ENCODE measurements at places on chromosomes 1 and 21.
A peak's percentile ranks its signal among the peaks of the same experiment; 100 is the strongest.

DNA sequence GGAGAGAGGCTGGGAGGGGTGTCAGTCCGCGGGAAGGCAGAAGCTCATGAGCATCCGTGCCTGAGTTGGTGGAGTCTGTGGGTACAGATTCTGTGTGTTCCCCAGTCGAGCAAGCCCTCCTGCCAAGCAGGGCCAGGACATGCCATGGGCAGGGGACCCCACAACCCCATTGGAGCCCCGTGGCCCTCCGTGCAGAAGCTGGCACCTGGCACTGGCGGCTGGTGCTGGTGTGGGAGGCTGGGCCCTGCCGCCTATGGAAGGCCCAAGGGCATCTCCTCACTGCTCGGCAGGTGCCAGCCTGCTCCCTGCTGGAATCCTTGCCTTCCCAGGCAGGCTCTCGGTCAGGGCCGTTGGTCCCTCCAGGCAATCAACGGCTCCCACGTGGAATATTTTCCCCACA, 73.7 kb downstream of the UBE2T start:
- no peak for DNase-seq

DNA sequence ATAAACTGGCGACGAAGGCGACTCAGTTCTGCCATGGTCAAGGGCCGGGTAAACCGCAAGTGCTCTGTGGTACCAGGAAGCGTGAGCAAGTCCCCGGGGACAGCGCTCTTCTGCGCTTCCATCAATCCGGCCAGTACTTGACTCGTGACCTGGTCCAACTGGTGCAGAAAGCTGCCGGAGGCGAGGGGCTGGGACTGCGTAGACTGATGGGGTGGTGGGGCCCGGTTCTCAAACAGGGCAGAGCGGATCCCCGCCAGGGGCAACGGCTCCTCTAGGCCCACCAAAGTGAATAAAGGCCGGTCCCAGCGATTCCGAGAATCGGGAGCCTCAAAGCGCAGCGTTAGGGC, 852 bp downstream of the KTI12 start:
- peak; percentile 28 for DNase-seq

GRCh38 chr1:172647110-172647564, 11.8 kb upstream of the FASLG start:
- no peak for DNase-seq

DNA sequence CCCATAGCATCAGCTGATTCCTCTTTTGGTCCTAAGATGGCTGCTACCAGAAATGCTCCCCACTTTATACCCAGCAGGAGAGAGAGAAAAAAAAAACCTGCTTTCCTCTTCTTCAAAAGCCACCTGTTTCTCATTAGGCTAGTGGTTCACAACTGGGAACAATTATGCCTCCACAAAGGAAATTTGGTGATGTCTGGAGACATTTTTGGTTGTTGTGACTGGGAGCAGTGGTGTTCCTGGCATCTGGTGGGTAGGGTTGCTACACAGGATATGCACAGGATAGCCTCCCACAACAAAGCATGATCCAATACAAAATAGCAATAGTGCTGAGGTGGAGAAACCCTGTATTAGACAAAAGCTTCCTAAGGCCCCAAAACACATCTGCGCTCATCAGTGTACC, 38.5 kb upstream of the SGIP1 start:
- peak; percentile 87 for DNase-seq

GRCh38 chr1:82625537-82625936, 824.8 kb downstream of the ADGRL2 start:
- no peak for DNase-seq

- no peak for DNase-seq
Observed at GRCh38 chr1:79196211-79196610, 189.7 kb upstream of the ADGRL4 start.

- peak; percentile 98 for DNase-seq
Observed at GRCh38 chr21:16124378-16125138, 394.8 kb downstream of the USP25 start.

Data from fibroblast of skin of right quadriceps (primary cell).